Thoracic aorta (tissue), 2 donors: ENCODE measurements at places on chromosomes 12 and 14. TPM values are rescaled to one million over a fixed set of nuclear protein-coding genes. Genes with fewer than 3 reads are reported as not detected.
A peak's percentile ranks its signal among the peaks of the same experiment; 100 is the strongest.

- no peak overlapping the region for H3K27ac ChIP-seq
- peaks cover 10% of the 10 kb centered on the region for H3K27me3 ChIP-seq
- DNase-seq = no peak
- H3K36me3 ChIP-seq = no peaks in the 10 kb centered on the region
- H3K4me3 ChIP-seq = no peak overlapping the region
Observed at GRCh38 chr12:48967991-48968390, 3.5 kb downstream of the WNT10B start.

DNA sequence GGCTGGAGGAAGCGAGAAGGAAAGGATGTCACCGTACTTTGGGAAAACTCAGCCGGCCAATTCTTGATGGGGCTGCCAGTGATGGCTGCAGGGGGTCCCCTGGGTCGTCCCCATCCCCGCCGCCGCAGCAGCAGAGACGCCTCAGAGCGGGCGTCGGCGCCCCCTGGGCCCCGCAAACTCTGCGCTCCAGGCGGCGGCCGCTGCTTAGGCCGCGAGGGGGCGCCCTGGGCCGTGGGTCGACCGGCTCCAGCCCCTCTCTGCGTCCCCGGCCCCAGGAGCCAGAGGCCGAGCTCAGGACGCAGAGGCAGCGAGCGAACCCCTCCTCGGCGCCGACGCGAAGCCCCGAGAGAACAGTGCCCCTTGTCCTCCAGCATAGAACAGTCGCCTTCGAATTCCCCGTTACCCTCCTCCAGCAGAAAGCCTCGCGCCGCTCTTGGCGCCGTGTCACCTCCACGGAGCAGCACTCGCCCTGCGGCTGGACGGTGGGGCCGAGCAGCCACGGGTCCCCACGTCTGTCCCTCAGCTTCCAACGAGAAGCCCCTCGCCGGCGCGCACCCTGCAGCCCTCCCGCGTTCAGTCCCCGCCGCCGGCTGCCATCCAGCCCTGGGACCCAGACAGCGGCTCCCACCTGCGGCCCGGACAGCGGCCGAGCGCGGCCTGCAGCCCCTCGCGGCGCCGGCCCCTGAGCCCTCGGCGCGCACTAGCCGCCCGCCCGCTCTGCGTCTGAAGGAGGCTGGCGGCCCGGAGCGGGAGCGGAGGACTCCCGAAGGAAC lies 106.6 kb downstream of the PRICKLE1 start:
- H3K27ac ChIP-seq = peak overlapping the region; percentile 75
- peak; percentile 6 for DNase-seq
- H3K4me1 ChIP-seq = peaks cover 23% of the 10 kb centered on the region
- H3K27me3 ChIP-seq = no peaks in the 10 kb centered on the region
- H3K4me3 ChIP-seq = peak overlapping the region; percentile 95

DNA sequence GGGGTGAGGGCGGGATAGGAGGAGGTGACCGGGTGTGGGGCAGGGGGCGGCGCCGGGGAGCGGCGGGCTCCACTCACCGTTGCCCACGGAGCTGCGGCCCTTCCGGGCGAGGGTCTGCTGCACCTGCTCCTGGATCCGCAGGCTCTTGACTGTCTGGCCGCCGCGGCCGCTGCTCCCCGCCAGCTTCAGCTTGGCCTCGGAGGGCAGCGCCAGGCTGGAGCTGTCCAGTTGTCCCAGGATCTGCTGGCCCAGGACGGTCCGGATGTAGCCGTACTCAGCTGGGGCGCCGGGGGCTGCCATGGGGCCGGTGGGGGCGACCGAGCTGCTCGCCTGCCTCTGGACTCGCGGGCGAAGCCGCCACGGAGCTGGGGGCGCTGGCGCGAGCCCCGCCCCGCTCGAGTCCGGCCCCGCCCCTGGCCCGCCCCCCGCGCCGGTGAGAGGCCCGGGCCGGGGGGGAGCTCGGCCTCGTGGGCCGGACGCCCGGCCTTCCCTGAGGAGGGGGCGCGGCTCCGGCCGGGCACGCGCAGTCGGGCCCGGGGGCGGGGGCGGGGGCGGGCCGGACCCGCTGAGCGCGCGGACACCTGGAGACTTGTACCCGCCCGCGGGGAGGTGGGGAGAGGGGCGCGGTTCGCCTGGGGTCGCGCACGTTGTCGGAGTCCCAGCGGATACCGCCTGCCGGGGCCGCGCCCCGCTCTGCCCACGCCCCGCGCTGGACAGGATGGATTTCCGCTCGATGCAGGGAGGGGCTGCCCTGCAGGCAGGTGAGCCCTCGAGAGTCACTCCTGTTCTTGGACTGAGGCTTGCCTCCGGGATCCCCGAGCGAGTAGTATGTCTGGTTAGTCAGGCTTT lies at the start of gene PKP2:
Gene PKP2, minus strand, starts transcription at position 346 of the 849 bp plus-strand sequence. Its CDS starts 46 bp downstream, at position 300.
- H3K36me3 ChIP-seq = no peaks in the 10 kb centered on the region
- no peak for DNase-seq
- H3K27me3 ChIP-seq = peaks cover 6% of the 10 kb centered on the region
- H3K27ac ChIP-seq = no peak within 1 kb of the TSS
- peaks cover 13% of the 10 kb centered on the region for H3K4me1 ChIP-seq
- H3K4me3 ChIP-seq = peak within 1 kb of the TSS; percentile 68

DNA sequence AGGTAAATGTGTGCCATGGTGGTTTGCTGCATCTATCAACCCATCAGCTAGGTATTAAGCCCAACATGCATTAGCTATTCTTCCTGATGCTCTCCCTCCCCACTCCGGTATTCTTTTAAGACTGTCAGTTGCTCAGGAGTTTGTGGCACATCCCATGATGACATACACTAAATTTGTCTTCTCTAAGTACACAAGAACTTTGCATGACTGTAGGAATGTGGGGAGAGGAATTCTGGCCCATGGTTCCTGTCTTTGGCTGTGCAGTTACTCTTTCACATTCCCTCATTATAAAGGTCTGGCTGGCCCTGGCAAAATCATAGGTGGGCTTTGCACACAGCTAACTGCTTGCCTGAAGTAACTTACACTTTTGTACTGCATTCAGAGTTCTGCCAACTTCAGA lies 30.3 kb downstream of the HMGA2 start:
- no peaks in the 10 kb centered on the region for H3K27me3 ChIP-seq
- no peak overlapping the region for H3K4me3 ChIP-seq
- H3K27ac ChIP-seq = no peak overlapping the region
- H3K4me1 ChIP-seq = no peaks in the 10 kb centered on the region

GRCh38 chr12:39426636-39427240 lies 16.2 kb downstream of the KIF21A start:
- no peaks in the 10 kb centered on the region for H3K36me3 ChIP-seq
- no peak overlapping the region for H3K4me3 ChIP-seq
- DNase-seq = no peak
- no peak overlapping the region for H3K27ac ChIP-seq
- no peaks in the 10 kb centered on the region for H3K4me1 ChIP-seq

OASL gene
- 1.1 TPM for total RNA-seq

GRCh38 chr12:110253176-110253575 lies 27.9 kb upstream of the ATP2A2 start:
- H3K4me3 ChIP-seq = peak overlapping the region; percentile 57
- H3K27me3 ChIP-seq = no peaks in the 10 kb centered on the region

DNA sequence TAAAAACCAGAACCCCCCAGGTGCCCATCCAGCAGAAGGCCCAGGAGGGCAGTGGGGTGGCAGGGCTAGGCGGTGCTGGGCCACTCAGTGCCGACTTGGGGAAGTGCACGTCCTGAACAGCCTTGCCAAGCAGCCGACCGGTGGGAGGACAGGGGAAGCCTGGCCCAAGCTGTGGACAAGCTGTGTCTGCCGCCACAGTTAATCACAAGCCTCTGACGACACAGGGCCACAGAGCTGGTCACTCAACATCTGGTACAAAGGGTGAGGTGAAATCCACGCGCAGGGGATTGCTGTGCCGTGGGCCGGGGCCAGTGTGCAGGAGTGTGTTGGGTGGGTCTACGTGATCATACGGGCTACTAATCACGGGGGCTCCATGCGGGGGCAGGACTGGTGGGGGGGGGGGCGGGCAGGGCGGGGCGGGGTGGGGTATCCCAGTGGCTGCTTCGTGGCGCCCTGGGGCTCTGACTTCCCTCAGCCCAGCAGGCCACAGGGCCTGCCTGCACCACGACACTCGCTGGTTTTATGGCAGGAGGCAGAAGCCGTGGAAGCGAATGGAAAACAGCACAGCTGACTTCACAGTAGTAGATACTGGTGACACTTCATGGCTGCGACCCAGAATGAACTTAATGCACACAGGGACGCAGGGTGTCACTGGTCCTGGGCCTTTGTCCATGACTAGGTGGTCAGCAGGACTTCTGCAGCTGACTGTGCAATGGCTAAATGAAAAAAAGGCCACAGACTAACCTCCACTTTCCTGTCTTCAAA lies 10.2 kb downstream of the AMN start:
- peaks cover 31% of the 10 kb centered on the region for H3K4me1 ChIP-seq
- no peak for DNase-seq
- no peak overlapping the region for H3K27ac ChIP-seq
- H3K4me3 ChIP-seq = no peak overlapping the region
- peaks cover 8% of the 10 kb centered on the region for H3K27me3 ChIP-seq

GRCh38 chr14:106848330-106849121 lies 1322.1 kb downstream of the TMEM121 start:
- H3K27ac ChIP-seq = no peak overlapping the region
- no peak overlapping the region for H3K4me3 ChIP-seq
- no peaks in the 10 kb centered on the region for H3K27me3 ChIP-seq
- H3K4me1 ChIP-seq = no peaks in the 10 kb centered on the region

- H3K4me1 ChIP-seq = peaks cover 27% of the 10 kb centered on the region
- H3K27me3 ChIP-seq = no peaks in the 10 kb centered on the region
- DNase-seq = no peak
Observed at GRCh38 chr14:68695856-68696255, 97.0 kb downstream of the ZFP36L1 start.

- no peak for DNase-seq
- no peaks in the 10 kb centered on the region for H3K27me3 ChIP-seq
- H3K4me1 ChIP-seq = peaks cover 6% of the 10 kb centered on the region
- H3K4me3 ChIP-seq = no peak overlapping the region
- H3K27ac ChIP-seq = no peak overlapping the region
- no peaks in the 10 kb centered on the region for H3K36me3 ChIP-seq
Observed at GRCh38 chr12:63940310-63941005, 96.0 kb downstream of the SRGAP1 start.

DNA sequence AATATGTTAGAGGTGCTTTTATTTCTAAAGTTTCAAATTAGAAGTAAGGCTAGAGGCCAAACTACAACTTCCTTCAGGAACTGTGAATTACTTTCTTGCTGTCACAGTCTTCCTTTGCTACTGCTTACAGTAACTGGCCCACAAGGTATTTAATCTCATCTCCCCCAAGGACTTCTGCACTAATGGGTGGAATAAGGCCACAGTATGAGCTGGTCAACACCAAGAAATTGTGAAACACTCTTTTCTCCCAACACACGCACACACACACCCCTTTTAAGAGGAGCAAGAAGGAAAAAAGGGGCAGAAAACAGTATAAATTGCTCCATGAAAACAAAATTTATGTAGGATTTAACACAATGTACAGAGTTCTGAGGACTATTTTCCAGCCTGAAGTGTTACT lies 45.6 kb downstream of the SCAF11 start:
- H3K4me1 ChIP-seq = no peaks in the 10 kb centered on the region
- no peaks in the 10 kb centered on the region for H3K27me3 ChIP-seq
- no peak overlapping the region for H3K27ac ChIP-seq
- peaks cover 9% of the 10 kb centered on the region for H3K36me3 ChIP-seq
- H3K4me3 ChIP-seq = no peak overlapping the region
- DNase-seq = no peak

GRCh38 chr12:102652645-102653313 lies 172.4 kb upstream of the IGF1 start:
- no peaks in the 10 kb centered on the region for H3K27me3 ChIP-seq
- H3K36me3 ChIP-seq = no peaks in the 10 kb centered on the region
- no peak overlapping the region for H3K4me3 ChIP-seq
- DNase-seq = no peak
- H3K4me1 ChIP-seq = no peaks in the 10 kb centered on the region
- no peak overlapping the region for H3K27ac ChIP-seq

ATP2A2 gene
- total RNA-seq = 226 TPM

DNA sequence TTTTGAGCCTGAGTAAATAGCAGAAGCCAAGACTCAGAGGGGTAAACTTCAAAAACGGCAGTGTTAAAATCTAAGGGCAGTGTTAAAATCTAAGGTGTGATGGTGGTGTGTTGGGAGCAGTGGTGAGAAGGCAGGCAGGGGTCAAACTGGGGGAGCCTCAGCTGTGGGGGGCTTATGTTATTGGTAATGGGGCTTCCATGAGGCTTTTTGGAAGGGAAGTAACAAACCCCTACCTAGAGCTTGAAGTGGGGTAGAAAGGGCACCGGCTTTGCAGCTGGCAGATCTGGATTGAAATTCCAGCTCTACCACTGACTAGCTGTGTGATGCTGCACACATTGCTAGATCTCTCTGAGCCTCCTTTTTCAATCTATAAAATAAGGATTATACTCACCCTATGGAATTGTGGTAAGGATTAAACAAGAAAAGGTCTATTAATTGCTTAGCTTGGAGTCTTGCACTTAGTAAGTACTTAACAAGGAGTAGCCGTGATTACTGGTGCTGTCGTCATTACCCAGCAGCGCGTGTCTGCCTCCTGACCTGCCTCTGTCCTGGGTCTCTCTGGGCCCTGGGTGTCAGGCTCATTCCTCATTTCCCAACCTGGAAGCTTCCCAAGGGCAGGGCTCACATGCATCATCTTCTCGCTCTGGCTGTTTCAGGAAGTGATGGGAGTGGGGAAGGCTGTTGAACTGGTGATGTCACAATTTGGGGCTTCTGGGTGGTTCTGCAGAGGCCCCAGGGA lies 18.5 kb upstream of the KRT80 start:
- H3K36me3 ChIP-seq = no peaks in the 10 kb centered on the region
- H3K27me3 ChIP-seq = no peaks in the 10 kb centered on the region
- DNase-seq = no peak
- H3K4me1 ChIP-seq = no peaks in the 10 kb centered on the region
- no peak overlapping the region for H3K4me3 ChIP-seq
- no peak overlapping the region for H3K27ac ChIP-seq

SLC8A3 gene
- total RNA-seq = 0.49 TPM

- no peak overlapping the region for H3K27ac ChIP-seq
- H3K27me3 ChIP-seq = no peaks in the 10 kb centered on the region
- no peaks in the 10 kb centered on the region for H3K36me3 ChIP-seq
- DNase-seq = no peak
- H3K4me1 ChIP-seq = peaks cover 11% of the 10 kb centered on the region
Observed at GRCh38 chr12:52322069-52322468, 871 bp upstream of the KRT83 start.
